ENCODE measurements at places on chromosomes 4 and X.

- DNase-seq = no peak
These were observed 448 bp downstream of the TLL1 start for GRCh38 chr4:165873298-165874071.

- DNase-seq = no peak
These were observed 313.9 kb downstream of the CHIC1 start for GRCh38 chrX:73876911-73877310.

DNA sequence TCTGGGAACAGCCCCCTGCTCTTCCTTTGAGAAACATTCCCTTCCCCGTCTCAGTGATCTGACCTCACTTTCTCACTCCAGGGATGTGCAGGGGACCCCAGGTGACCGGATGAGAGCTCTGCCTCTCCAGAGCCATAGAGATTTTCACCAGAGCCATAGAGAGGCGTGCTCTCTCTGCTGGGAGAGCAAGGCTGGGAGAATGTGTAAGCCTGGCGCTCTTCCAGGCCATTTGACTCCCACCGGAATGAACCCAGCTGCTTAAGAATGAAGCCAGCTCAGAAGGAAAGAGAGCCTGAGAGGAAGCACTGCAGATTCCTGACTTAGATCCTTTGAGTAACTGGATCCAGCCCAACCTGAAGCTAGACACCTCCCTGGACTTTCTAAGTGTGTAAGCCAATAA is 106.4 kb downstream of the DHX15 start:
- DNase-seq = no peak

GRCh38 chr4:2742081-2742822 is 13.9 kb downstream of the TNIP2 start:
- no peak for DNase-seq

DNA sequence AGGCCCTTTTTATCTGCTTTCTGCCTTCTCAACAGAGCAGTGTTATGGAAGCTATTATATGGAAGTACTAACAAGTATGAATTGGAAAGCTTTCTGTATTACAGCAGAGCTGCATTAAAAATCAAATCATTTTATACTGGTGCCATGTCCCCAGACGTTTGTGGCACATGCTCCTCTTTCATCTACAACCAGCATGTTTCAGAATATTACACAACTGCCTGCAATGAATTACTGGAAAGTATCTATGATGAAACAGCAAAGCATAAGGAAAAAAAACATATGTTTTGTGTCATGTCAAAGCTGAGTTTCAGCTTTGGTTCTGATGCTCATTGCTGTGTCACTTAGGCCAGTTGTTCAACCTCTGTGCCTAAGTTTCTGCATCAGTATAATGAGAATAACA is 576.8 kb downstream of the GBA3 start:
- DNase-seq = no peak

DNA sequence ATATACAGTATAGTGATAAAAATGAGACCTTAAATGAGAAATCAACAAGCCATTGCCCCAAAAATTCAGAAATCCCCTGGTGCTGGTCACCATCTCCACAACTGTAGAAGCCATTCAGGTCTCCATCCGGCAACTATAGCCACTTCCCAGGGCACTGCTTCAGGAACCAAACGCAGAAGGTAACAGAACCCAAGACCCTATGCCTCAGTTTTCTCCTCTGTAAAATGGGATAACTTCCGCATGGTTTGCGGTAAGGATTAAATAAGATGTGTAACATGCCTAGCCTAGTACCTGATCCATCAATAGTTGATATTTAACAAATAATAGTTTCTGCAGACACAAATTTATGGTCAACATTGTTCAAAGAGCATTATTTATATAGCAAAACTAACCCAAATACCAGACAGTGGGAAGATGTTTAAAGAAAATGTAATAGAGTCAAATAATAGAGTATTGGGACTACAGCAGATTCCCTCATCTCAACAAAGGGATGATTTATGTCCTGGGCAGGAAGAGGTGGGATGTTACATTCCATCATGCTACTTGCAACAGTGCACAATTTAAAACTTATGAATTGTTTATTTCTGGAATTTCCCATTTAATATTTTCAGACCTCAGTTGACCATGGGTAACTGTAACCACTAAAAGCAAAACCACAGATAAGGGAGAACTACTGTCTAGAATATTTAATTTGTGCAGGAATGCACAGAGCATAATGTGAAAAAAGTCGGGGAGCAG is 30.0 kb downstream of the IRF2 start:
- no peak for DNase-seq

- DNase-seq = no peak
These were observed 49.5 kb downstream of the CPZ start for GRCh38 chr4:8641931-8642650.

DNA sequence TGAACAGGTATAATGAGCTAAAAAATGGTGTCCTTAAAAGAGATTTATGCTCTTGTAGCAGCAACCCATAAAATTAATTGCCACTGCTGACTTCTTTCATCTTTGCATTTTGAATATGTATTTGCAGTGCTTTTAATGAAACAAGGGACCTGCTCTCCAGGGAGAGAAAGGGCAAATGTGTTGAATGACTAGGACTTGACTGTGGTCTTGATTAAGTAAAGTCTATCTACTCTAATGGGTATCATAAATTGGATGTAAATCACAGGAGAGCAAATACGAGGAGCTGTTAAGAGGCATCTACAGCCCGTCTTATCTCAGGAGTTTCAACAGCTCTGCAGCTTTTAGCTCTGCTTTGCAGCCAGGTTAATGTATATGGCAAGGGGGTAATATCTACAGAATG is 216.4 kb downstream of the PALLD start:
- DNase-seq = no peak

- DNase-seq = no peak
These were observed 93.2 kb downstream of the WFS1 start for GRCh38 chr4:6362896-6363295.

DNA sequence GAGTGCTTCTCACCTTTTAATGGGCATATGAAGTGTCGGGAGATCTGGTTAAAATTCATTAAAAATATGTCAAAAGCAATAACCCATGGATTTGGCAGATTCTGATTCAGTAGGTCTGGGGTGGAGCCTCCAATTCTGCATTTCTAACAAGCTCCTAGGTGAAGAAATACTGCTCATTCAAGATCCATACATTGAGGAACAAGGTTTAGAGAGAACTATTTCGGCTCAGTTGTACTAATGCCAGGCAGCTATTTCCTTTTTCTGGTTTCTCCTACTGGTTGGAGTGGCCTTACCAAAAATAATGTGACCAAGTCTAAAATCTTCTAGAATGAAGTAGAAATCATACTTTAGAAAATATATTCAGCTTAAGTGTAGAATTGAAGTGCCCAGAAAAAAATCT is 117.5 kb downstream of the TSPAN7 start:
- no peak for DNase-seq

DNA sequence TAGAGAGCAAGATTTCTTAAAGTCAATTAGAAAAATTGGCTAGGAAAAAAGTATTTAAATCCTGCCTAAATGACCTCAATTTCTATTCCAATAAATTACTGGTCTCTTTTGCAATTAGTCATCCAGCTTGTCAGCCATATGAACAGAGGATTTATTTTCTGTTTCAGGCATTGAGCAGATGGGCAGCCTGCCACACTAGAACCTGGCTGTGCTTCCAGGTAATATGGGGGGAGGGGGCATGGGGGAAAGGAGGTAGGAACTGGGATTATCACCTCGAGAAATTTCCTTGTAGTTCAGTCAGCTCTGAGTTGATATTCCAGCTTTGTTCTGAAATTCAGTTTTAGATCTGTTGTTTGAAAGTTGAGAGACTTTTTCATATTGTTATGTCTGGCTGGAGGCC is 206.3 kb upstream of the LCORL start:
- no peak for DNase-seq

DNA sequence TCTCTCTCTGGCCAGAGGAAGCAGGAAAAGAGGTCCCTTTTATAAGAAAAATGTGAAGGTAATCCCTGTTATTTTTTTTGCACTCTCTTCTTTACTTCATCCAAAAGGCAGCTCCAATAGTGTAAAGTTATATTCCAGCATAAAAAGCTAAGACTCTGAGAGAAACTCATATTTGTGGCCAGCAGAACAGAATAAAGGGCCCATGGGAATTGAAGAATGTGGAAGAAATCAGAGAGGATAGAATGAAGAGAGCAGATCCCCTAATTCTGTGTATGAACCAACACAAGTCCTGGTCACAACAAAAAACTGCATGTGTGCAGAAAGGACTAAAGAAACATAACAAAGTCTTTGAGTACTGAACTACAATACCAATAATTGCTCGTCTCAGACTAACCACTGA is 22.3 kb downstream of the RPS6KA6 start:
- DNase-seq = no peak

GRCh38 chr4:140688711-140689598 is 67.2 kb downstream of the TBC1D9 start:
- no peak for DNase-seq

DNA sequence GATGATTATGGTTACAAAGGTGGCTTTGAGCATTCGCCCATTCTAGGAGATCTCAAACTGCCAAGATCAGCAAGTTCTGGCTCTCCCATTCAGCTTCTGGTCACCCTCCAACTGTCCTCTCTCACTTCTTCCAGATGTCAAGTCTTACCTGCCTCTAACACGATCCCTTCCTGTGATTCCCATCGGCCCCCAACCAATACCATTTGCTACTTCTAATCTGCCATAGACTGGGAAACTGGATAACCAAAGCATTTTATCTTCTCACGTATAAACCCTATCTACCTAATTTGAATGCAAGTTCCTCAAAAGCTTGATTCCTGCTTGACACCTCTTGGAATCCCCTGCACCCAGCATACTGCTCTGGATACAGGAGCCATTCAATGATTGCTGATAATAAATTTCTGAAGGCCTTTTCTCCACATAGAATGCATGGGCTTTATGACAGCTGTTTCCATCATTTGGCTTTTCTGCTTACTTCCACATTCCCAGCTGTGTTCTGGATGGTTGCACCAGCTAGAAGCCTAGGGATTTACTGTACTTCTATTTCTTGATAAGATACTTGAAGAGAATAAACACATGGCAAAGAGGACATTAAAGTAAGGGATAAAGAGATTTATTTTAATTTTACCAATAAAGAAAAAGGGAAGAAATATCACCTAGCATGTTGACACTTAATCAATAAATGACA is 9.6 kb downstream of the GPC4 start:
- DNase-seq = no peak

DNA sequence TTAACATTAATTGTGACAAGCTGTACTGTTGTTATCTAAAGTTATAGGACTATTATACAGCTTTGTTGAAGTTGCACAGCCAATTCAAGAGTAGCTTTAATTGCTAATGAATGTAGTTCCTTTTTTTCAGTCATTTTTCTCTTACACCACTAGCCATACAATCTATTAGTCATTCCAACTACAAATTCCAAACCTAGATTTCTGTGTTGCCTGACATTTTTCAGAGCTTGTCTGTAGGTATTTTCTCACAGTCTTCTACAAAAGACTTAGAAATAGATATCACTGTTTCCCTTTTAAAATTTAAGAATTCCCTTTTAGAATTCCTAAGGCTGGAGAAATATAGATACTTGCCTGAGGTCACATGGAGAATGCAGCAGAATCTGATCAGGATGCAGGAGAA is 307.0 kb upstream of the HS3ST1 start:
- no peak for DNase-seq

DNA sequence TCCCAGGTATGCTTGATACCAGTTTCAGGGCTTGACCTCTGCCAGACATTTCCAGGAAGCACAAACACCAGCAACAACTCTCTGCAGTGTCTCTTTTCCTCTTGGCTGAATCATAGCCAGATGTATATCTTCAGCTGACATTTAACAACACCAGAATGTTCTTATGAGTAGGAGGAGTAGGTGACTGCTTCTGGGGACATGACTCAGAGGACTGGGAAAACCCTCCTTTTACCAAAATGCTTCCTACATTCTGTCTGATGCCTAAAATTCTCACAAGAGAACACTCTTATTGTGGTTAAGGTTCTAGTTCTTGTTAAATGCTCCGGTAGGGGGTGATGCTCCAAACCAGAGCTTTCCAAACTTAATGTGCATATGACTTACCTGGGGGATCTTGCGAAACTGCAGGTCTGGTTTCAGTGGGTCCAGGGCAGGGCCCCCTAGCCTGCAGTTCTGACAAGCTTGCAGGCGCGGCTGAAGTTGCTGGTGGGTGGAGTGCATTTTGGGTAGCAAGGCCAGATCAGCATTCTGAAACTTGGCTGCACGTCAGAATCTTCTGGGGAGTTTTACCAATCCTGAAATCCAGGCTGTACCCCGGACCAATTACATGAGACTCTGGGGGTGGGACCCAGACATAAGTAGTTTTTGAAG is 329.3 kb upstream of the RPS6KA3 start:
- no peak for DNase-seq

DNA sequence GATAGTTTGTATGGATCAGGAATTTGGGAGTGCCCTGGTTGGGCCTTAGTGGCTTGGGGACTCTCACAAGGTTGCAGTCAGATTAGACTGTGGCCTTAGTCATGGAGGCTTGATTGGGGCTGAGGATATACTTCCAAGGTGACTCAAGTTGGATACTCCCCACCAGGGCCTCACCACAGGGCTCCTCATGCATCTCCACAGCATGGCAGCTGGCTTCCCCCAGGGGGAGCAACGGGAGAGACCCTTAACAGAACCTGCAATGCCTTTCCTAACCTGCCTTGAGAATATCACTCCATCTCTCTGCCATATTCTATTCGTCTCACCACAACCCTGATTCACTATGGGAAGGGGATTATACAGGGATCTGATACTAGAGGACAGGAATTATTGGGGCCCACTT is 161.9 kb downstream of the RELL1 start:
- DNase-seq = no peak

DNA sequence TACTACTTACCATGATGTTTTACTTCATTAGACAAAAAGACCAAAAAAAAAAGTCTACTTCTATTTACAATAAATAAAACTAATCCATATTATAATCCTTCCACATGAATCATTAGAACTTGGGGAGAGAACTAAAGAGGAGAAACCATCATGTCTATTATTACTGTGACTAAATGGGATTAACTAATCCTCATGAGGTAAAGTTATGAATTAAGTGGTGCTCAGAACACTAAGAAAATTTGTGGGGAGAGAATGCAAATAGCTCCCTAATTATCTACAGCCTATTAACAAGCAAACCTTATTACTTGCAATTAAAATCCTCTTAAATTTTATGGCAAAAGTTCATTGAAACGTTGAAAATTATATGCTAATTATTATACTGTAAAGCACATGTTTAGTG is 68.8 kb downstream of the MAB21L2 start:
- no peak for DNase-seq

GRCh38 chrX:80808881-80809411 is 731 bp downstream of the BRWD3 start:
- DNase-seq = peak; percentile 6

DNA sequence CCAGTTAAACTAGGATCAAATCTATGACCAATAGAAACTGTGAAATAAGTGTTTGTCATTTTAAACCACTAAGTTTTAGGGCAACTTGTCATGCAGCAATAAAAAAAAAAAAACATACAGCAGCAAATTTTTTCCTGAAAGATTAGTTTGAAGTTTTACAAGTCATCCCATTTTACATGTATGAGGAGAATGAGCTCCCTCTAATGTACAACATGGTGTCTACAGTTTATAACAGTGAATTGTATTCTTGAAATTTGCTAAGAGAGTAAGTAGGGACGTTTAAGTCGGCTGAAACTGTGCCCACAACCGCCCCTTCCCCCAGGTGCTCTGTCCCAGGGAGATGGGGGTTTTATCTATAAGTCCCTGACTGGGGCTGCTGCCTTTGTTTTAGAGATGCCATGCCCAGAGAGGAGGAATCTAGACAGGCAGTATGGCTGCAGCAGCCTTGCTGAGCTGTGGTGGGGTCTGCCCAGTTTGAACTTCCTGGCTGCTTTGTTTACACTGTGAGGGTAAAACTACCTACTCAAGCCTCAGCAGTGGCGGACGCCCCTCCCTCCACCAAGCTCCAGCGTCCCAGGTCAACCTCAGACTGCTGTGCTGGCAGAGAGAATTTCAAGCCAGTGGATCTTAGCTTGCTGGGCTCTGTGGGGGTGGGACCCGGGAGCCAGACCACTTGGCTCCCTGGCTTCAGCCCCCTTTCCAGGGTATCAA is 499.3 kb upstream of the CT83 start:
- no peak for DNase-seq

All from activated T-helper 1 cell treated with anti-CD3 and anti-CD28 coated beads, Interleukin-2, amount 50 U/mL, for 16 hours (primary cell).